Effector CD4-positive, alpha-beta T cell (primary cell): ENCODE measurements at places on chromosomes 7 and 10.

GRCh38 chr7:14242175-14242574 is 252.7 kb upstream of the ETV1 start:
- no peak for DNase-seq

DNA sequence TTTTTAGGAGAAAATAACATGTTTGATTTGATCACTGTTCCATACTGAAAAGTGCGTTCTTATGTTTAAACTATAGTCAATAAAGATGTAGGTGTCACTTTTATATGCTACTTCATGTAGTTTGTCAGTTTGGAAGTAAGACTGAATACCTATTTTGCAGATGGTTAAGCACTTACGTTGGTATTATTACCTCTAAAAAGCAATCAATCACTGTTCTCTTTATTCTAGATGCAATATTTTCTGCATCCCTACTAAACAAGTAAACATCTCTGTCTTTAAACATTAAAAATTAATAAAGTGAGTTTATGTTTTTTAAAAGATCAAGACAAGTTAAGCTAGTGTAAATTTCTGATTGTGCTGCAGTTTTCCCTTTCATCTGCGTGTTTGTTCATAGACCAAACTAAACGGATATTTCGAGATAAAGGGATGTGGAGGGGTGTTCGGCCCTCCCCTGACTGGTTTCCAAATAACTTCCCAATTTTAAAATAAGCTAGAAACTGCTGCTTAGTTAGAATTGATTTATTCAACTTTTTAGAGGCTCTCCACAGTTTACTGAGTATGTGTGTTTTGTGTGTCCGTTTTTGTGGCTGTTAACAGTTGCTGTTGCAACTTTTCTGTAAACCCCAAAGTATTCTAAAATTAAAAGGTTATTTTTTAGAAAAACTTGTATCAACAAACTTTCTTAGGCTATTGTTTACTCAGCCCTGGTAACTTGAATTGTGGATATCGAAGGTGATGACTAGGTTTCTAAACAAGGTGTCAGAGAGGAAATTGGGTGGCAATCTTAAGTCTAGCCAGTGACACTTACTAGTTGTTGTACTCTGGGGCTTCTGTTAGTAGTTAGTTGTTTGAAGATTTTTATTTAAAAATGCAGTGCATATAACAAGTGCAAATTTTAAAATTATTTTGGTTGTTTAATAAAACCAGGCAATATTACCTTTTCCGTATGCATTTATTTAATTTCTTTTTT is 974 bp downstream of the KIF11 start:
- no peak for DNase-seq

DNA sequence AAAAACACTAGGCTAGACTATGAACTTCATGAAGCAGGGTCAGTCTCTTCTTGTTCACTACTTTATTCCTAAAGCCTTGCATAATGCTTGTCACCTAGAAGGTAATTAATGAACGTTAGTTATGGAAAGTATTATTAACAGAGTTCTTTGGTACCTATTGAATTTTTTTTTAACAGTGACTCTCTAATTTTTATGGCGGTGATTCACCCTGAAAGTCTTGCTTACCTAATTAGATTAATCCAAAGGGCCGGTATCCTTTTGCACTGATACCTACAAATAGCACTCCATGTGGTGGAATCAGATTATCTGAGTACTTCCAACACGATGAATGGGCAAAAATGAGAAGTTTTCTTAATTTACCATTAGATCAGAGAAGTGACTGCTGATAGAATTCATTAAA is 31.7 kb downstream of the STAM start:
- no peak for DNase-seq

GRCh38 chr10:71597821-71598498 is 121.6 kb downstream of the C10orf105 start:
- no peak for DNase-seq

- no peak for DNase-seq
Measured at GRCh38 chr7:41886262-41886900, 183.5 kb upstream of the INHBA start.

GRCh38 chr10:103917302-103918052 is 507 bp downstream of the STN1 start:
- DNase-seq: no peak

- DNase-seq: no peak
Measured at GRCh38 chr10:69477968-69478597, 26.8 kb downstream of the TSPAN15 start.
